CD4-positive, alpha-beta memory T cell (primary cell): ENCODE measurements at places on chromosomes 13 and 19. TPM values are rescaled to one million over a fixed set of nuclear protein-coding genes. Genes with fewer than 3 reads are reported as not detected.
A peak's percentile ranks its signal among the peaks of the same experiment; 100 is the strongest.

DNA sequence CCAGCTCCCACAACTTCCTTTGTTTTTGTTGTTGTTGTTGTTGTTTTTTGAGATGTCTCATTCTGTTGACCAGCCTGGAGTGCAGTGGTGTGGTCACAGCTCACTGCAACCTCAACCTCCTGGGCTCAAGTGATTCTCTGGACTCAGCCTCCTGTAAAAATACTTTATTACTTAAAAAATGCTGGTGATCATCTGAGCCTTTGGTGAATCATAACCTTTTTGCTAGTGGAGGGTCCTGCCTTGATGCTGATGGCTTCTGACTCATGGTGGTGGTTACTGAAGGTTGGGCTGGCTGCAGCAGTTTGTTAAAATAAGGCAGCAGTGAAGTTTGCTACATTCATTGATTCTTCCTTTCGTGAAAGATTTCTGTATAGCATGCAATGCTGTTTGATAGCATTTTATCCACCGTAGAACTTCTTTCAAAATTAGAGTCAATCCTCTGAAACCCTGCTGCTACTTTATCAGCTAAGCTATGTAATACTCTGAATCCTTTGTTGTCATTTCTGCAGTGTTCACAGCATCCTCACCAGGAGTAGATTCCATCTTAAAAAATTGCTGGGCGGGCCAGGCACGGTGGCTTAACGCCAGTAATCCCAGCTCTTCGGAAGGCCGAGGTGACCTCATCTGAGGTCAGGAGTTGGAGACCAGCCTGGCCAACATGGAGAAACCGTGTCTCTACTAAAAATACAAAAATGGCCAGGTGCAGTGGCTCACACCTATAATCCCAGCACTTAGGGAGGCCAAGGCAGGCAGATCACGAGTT lies 18.0 kb downstream of the ARHGAP35 start:
- DNase-seq: no peak

- DNase-seq: no peak
These were observed 2.3 kb downstream of the ERF start for GRCh38 chr19:42252365-42253244.

Gene MAMSTR
- 0.71 TPM for polyA plus RNA-seq

GRCh38 chr13:33917190-33917589 lies 99.2 kb downstream of the RFC3 start:
- no peak for DNase-seq

GRCh38 chr19:43842007-43842406 lies 14.9 kb downstream of the ZNF283 start:
- DNase-seq: no peak

GRCh38 chr19:58181902-58182576 lies 822 bp upstream of the ZNF274 start:
- DNase-seq: peak; percentile 54

Gene MTUS2
- 1.1 TPM for polyA plus RNA-seq

DNA sequence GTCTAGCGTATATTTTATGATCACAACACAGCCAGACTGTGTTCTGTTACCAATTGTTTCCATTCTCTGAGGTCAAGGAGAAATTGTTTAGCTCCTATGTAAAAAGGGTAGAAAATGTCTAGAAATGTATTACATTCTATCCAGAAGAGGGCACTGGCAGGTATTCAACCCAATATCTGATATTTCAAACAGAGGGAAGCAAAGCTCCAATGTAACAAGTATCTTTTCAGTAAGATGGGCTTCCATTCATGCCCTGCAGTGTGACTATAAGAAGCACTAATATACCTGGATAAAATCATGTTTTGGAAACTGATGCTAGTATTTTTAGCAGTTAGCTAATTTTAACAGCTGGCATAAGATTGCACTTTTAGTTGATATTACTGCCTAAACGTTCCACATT lies 312.7 kb downstream of the FGF14 start:
- no peak for DNase-seq

Gene UHRF1
- 0.22 TPM for polyA plus RNA-seq

DNA sequence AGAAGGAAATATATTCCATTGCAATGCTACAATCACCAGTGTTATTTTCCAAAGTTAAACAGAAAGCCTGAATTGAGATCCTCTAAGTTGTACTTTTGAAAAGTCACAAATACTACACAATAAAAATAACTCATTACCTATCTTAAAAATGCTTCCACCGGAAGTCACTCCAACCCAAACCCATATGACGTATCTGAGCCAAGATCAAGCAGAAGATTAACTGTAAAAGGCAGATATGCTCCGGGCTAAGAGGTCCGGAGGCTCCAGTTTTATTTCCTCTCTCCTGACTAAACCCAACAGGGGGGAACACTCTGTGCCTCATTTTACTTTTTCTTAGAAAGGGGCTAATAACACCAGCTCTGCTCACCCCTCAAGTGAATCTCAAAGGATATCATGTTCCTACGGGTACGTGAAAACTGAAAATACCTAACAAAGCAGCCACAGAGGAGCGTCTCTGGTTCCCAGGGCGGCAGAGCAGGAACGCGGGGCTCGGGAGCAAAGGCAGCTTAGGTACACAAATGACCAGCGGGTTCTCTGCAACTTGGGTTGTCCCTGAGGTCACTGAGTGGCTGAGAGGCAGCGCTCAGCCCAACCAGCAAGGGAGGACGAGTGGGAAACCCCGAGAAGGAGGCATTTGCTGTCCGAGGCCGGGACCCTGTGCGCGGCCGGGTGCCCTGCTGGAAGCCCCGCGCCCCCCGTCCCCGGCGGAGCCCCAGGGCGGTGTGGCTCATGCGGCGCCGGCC lies 750 bp downstream of the RAB20 start:
- peak; percentile 12 for DNase-seq

Gene PTBP1
- polyA plus RNA-seq: 177 TPM

GRCh38 chr13:40534456-40534855 lies 132.0 kb downstream of the FOXO1 start:
- no peak for DNase-seq

- DNase-seq: no peak
These were observed 651 bp downstream of the OXGR1 start for GRCh38 chr13:96993634-96994016.

DNA sequence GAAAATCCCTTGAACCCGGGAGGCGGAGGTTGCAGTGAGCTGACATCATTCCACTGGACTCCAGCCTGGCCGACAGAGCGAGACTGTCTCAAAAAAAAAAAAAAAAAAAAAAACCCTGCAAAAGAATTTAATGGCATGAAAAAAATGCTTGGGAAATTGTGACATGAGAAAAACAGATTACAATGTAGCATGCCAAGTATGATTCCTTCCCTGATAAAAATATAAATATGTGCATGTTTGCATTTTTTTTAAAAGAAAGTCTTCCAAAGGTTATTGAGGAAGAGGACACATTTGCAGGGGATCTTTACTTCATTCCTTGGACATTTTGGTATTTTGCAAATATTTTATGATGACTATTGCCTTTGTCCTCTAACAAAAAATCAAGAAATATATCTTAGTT lies 14.5 kb upstream of the ZBTB32 start:
- DNase-seq: no peak

GRCh38 chr13:113049521-113049941 lies 56.1 kb upstream of the F7 start:
- DNase-seq: no peak

DNA sequence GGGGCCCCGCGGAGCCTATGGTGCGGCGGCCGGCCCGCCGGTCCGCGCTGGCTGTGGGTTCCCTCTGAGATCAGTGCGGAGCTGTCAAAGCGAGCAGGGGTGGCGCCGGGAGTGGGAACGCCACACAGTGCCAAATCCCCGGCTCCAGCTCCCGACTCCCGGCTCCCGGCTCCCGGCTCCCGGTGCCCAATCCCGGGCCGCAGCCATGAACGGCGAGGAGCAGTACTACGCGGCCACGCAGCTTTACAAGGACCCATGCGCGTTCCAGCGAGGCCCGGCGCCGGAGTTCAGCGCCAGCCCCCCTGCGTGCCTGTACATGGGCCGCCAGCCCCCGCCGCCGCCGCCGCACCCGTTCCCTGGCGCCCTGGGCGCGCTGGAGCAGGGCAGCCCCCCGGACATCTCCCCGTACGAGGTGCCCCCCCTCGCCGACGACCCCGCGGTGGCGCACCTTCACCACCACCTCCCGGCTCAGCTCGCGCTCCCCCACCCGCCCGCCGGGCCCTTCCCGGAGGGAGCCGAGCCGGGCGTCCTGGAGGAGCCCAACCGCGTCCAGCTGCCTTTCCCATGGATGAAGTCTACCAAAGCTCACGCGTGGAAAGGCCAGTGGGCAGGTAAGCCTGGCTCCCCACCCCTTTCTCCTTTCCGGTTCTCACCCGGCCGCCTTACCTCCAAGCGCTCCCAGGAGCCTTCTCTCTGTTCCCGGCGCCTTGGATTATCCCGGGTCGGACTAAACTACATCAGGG lies at the start of gene PDX1:
Gene PDX1 (plus strand): TSS at position 67 of the 743 bp plus-strand sequence. CDS start 139 bp downstream, at position 206.
- DNase-seq: no peak

DNA sequence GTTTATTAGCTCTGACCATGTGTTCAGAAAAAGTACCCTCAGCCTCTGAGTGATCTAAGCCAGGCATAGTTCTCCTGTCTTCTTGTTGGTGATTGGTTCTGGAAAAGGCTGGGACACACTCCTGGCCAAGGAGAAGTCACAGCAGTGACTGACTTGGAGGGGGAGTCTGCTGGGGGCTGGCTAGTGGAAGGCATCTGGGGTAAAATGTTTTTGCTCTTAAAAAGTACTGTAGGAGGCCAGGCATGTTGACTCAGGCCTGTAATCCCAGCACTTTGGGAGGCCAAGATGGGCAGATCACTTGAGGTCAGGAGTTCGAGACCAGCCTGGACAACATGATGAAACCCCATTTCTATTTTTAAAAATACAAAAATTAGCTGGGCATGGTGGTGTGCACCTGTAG lies 21.7 kb downstream of the FAM187B start:
- no peak for DNase-seq

- DNase-seq: no peak
These were observed 34.3 kb upstream of the SHKBP1 start for GRCh38 chr19:40542202-40542859.

Gene AKAP8
- polyA plus RNA-seq: 23.6 TPM

- DNase-seq: no peak
These were observed 60.0 kb upstream of the WDFY2 start for GRCh38 chr13:51524312-51524711.

DNA sequence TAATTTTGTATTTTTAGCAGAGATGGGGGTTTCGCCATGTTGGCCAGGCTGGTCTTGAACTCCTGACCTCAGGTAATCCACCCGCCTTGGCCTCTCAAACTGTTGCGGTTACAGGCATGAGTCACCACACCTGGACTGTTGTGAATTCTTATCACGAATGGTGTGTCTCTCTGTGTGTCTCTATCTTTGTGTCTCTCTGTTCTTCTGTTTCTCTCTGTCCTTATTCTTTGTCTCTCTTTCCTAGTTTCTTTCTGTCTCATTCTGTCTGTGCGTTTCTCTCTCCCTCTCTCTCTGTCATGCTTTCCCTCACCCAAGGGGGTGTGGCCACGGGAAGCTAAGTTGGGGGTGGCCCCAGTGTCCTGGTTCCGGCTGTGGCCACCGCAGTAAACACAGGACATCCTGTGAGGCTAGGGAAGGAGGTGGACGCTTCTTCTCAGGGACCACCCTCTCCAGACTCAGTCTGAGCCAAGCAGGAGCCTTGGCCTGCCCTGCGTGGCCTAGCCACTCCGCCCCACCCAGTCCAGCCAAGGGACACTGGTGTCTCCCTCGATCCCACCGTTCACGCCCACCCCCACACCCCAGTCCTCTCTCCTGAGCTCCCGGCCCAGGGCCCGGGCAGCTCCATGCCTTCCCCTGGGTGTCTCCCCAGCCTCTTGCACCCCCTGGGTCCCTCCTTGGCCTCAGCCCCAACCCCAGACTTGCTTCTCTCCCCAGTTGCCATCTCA lies 3.9 kb upstream of the PRX start:
- DNase-seq: no peak

GRCh38 chr13:40488869-40489391 lies 177.5 kb downstream of the FOXO1 start:
- no peak for DNase-seq

DNA sequence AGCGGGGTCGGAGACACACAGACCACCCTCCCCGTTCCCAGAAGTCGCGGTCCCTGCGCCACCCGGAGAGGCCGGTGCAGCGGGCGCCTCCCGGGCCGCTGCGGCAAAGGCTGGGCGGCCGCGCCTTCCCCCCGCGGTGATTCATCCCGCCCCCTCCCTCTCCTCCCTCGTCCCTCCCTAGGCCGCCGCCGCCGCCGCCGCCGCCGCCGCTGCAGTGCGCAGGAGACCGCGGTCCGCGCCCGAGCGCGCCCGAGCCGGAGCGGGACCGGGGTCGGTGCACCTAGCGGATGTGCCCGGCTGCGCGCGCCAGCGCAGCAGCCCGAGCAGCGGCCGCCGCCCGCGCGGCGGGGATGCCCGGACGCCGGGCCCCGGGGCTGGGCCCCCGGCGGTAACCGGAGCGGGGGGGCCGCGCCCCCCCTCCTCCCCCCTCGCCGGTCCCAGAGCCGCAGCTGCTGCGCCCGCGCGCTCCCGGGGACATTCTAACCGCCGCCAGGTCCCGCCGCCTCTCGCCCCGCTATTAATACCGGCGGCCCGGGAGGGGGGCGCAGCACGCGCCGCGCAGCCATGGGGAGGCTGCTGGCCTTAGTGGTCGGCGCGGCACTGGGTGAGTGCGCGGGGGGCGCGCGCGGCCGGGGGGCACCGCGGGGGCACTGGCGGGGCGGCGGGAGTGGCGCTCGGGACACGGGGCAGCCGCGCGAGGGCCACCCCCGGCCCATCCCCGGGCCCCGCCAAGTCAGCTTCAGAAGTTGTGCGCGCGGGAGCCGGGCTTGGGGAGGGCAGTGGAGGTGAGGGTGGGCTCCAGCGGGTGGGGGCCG lies at the start of gene SCN1B:
Gene SCN1B (plus strand): TSS at position 214 of the 815 bp plus-strand sequence. CDS start 351 bp downstream, at position 565.
- DNase-seq: peak; percentile 42

Gene THSD1
- polyA plus RNA-seq: not detected

DNA sequence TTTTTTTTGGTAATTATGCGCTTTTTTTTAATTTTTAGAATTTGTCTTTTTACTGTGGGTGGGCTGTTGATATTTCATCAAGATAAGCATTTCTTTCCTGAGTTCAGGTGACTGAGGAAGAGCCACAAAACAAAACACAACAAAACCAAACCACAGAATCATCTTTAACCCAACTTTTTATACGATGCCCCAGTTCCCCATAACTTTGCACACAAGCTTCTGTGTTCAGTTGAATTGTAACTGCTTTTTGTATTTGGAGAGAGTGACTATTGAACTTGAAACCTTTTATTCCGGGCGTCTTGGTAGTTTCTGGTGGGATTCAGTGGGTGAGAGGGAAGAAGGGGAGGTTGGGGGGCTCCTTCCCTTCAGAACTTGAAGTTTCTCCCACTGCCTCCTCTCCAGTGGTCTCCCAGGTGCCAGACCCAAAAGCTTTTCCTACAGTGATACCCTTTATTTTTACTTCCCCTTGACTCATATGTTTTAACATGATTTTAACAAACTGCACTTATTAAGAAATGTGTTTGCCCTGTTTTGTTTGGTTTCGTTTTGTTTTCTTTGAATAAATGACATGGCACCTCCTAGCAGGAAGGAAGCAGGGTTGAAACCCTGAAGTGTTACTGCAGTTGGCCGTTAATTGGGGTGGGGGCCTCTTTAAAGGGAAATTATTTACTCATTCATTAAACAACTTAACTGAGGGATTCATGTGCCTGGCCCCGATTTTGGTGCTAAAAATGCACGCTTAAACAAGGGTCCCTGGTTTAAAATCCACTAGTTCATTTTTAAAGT lies 2.7 kb upstream of the CCDC97 start:
- peak; percentile 74 for DNase-seq
